ENCODE measurements at places on chromosomes 5 and 9.
A peak's percentile ranks its signal among the peaks of the same experiment; 100 is the strongest.

DNA sequence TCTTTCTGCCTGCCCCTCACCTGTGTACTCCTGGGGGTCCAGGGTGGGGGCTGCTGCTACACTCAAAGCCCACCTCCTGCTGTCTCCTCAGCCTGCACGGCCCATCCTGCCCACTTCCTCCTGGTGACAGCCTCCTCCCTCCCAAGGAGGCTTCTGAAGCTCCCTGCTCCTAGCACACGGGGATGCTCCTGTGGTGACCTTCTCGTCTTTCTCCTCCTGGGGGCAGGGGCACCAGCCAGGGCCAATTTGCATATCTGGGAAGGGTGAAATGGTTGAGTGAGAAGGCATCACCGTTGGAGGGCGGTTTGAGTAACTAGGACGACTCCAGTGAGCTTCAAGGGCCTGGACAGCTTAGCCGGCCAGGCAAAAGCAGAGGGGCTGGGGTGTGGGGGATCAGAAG is 51.9 kb upstream of the COL5A1 start:
- no peak for DNase-seq

DNA sequence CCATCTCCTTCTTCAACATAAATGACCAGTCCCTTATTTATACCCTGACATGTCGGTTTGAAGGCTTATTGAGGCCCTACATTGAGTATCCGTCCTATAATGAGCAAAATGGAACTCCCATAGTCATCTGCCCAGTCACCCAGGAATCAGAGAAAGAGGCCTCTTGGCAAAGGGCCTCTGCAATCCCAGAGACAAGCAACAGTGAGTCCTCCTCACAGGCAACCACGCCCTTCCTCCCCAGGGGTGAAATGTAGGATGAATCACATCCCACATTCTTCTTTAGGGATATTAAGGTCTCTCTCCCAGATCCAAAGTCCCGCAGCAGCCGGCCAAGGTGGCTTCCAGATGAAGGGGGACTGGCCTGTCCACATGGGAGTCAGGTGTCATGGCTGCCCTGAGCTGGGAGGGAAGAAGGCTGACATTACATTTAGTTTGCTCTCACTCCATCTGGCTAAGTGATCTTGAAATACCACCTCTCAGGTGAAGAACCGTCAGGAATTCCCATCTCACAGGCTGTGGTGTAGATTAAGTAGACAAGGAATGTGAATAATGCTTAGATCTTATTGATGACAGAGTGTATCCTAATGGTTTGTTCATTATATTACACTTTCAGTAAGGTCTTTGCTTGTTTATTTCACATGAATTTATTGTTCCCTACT is 38.2 kb upstream of the BTNL3 start:
- no peak for DNase-seq

- DNase-seq, result no peak
These were observed 11.9 kb upstream of the PLCXD3 start for GRCh38 chr5:41522193-41522786.

DNA sequence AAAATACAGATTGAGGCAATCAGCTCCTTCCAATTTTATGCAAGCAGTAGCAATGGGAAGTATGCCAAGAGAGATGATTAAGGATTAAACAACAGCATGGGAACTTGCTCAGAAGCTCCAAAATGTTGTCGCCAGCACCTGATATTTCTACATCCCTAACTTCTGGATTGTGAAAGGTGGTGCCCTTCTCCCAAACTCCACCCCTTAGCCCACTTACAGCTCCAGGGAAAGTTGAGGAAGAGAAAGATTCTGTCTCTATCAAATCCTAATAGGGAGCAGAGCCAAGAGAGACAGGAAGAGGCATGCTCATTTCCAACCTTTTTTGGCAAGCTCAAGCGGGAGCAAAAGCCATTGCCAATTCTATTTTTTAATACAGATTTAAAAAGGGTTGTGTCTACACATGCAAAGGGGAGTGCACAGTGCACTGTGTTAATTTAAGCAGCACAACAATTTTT is 92.4 kb upstream of the NR3C1 start:
- DNase-seq, result peak; percentile 93

GRCh38 chr5:163874431-163874830 is 369.0 kb downstream of the MAT2B start:
- no peak for DNase-seq

GRCh38 chr9:78463750-78464149 is 166.8 kb downstream of the PSAT1 start:
- no peak for DNase-seq

GRCh38 chr9:110257097-110257841 is 962 bp upstream of the TXN start:
- no peak for DNase-seq

GRCh38 chr5:77117161-77117560 is 30.1 kb upstream of the ZBED3 start:
- no peak for DNase-seq

- DNase-seq, result no peak
These were observed 327.5 kb upstream of the ZNF462 start for GRCh38 chr9:106535439-106535838.

All from skeletal muscle cell (primary cell).